ENCODE measurements at places on chromosomes 4 and X. TPM values are rescaled to one million over a fixed set of nuclear protein-coding genes. Genes with fewer than 3 reads are reported as not detected.

- no peak for DNase-seq
These were observed 2412.8 kb downstream of the ARAP2 start for GRCh38 chr4:33831442-33832066.

The JCHAIN gene
- not detected for total RNA-seq

DNA sequence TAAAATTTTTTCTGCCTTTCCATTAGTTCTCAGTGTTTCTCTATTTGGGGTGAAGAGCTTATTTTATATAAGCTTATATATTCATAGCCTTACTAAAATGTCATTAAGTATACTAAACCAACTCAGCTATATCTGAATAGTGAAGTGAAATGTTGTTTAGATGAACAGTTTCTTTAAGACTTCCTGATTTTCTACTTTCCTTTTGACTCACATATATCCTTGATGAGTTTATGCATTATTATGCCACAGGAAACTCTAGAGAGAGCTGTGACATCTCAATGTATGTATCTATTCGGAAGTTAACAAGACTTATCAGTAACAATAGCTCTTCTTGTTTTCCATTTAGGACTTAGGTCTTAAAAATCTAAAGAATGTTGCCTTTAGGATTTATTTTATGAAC is 1491.8 kb upstream of the IGFBP7 start:
- no peak for DNase-seq

The NPY2R gene
- total RNA-seq, result not detected

GRCh38 chrX:65576160-65576559 is 41.6 kb upstream of the LAS1L start:
- DNase-seq, result no peak

- DNase-seq, result no peak
These were observed 136.2 kb downstream of the SHROOM3 start for GRCh38 chr4:76571274-76571673.

DNA sequence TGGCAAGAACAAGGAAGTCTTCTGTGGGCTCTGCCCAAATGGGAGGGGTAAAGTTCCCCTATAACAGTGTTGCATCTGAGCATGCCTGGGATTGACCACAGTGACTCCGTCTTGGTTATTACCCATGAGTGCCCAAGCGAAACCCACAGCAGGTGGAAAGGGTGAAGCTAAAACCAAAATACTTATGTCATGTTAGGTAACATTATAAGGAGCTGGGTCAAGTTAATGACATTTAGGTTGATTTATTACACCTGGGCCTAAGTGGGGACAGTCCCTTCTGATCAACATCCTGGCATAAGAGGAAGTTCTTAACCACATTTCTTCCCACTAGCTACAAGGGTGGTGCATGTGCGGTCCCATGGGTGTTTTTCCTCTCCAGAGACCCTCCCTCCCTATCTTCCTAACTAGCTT is 1.3 kb upstream of the ZNF732 start:
- DNase-seq, result no peak

GRCh38 chr4:18734405-18734804 is 712.9 kb upstream of the LCORL start:
- no peak for DNase-seq

DNA sequence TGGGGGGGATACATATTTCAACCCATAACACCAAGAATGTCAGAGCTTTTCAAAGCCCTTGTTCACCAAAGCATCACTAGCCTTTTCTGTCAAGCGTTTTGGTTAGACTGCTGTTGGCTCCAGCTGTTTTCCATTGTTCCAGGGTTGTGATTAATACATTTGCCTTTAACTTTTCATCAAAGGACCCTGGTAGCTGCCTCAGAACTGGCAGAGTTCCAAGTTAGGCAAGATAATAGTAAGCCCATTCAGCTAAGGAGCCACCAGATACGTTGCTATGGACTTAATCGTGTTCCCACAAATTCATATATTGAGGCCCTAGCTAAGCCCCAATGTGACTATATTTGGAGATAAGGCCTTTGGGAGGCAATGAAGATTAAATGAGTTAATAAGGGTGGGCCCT is 37.1 kb downstream of the ENOPH1 start:
- no peak for DNase-seq

GRCh38 chr4:128355305-128355704 is 67.7 kb upstream of the PGRMC2 start:
- DNase-seq, result no peak

The MEPE gene
- total RNA-seq, result not detected

DNA sequence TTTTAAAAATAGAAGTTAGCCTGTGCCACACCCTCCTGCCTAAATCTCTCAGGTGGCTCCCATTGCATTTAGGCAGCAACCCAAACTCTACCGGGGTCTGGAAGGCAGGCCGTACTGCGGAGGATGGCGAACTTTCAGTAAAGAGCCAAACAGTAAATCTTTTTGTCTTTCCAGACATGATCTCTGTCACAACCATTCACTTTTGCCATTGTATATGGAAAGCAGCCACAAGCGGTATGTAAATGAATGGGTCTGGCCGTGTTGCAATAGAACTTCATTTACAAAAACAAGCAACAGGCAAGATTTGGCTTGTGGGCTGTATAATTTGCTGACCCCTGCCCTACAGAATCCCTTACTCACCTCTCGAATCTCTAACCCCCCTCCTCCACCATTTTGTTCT is 3.3 kb downstream of the RADX start:
- DNase-seq, result no peak

DNA sequence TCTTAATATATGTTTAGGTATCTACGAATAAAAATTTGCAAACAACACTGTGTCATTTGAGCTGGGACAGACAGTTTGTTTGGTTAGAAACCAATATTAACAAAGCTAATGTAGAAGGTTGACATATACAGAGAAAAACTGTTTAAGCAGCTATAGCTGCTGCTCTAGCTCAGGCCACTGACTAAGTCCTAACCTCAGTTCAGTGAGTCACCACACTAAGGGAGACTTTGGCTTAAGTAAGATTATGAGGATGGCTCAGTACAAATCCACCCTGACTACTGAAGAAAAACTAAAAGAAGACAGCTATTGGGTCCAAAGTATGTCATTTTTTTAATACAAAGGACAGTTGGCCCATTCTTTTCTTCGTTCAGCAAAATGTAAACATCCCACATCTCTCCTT is 717.3 kb upstream of the ACTRT1 start:
- no peak for DNase-seq

DNA sequence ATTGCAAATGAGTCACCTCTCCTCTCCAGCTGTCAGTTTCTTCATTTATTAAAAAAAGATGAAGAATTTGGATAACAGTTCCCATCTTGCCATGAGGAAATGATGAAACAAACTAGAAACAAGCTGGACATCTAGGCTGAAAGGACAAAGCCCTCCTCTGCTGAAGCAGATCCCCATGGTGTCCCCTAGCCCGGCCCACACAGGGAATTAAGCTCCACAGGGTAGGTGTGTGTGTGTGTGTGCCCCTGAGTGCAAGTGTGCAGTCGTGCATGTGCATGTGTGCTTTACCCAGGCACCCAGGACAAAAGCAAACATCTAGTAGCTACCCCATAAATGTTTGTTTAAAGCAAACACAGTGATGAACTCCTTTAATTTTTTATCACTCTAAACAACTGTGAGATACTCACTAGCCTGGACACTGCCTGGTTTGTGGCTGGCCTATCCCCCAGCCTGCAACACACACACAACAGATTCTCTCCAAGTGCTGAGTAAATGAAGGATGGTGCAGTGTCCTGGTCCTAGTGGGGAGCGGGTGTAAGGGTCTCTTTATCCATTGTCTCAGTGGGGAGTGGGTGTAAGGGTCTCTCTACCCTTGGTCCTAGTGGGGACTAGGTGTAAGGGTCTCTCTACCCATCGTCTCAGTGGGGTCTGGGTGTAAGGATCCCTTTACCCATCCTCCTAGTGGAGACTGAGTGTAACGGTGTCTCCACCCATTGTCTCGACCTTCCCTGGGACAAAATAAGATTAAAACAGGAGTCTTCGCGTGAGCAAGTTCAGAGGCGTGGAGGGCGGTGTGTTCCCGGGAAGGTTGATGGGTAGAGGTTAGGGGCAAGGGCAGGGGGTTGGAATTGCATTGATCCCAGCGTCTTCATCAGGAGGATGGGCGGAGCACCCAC is 688 bp upstream of the EVC start:
- DNase-seq, result peak; percentile 42

DNA sequence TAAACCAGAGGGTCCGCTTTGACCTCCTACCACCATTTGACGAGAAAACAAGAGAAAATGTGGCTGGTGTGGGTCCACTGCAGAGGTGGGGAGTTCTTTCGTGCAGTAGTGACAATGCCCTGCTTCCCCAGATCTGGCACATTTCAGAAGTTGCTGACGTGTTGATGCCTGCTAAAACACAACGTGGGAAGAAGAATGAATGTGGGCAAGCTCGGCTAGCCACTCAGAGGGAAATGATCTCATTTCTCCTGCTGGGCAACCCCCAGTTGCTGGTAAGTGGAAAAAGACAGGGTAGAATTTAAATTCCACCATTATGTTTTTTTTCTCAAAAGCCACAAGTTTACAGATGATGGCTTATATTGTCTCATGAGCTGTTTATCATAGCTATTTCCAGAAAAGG is 77.9 kb downstream of the LUZP4 start:
- peak; percentile 83 for DNase-seq

The VEGFD gene
- 0.26 TPM for total RNA-seq

The SMAD1 gene
- 16.6 TPM for total RNA-seq

DNA sequence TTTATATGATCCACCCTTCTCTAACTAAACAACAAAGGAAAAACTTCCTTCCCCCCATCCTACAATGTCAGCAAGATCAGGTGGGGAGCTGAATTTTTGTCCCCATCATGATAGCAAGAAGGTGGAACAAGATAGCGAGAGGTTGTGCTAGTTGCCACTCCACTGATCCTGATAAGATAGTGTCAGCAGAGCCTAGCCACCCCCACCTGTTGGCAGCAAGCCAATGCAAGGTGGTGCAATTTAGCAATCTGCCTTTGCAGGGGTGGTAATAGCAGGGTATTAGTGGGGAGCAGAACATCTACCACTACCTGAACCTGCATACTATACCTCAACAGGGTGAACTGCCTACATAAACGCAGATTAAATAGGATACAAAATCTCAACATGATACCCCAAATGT is 80.2 kb upstream of the MAMLD1 start:
- DNase-seq, result no peak

The NWD2 gene
- total RNA-seq, result 0.26 TPM

DNA sequence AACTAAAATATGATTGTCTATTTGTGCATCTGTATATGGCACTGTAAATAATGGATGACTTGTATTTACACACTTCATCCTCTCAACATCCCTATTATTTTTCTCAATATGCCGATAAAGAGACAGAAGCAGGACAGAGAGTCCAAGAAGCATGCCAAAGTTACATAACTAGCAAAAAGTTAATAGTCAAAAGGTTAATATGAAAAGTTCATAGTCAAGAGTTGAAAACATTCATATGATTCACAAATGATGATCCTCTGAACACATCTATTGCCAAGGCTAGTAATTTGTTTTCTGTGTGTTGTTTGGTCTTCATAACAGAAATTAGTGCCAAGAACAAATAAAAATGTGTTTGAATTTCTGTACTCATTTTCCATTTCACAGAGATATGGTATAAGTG is 231.0 kb downstream of the ADAMTS3 start:
- DNase-seq, result no peak

DNA sequence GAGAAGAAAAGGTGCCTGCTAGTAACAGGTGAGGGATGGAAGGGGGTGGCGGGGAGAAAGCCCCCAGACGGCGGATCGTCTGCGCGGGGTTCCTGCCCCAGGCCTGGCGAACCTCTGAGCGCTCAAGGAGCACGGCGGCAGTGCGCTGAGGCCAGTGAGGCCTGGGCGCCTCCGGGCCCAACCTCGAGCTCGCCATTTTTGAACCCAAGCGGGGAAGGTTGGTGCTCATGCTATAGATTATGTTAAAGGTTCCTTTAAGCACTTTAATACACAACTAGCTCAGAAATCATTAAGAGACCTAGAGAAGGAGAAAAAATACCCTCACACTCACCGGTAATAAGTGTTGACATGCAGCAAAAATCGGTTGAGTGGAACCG is 7.9 kb downstream of the PITX2 start:
- no peak for DNase-seq

The MYOZ2 gene
- not detected for total RNA-seq

DNA sequence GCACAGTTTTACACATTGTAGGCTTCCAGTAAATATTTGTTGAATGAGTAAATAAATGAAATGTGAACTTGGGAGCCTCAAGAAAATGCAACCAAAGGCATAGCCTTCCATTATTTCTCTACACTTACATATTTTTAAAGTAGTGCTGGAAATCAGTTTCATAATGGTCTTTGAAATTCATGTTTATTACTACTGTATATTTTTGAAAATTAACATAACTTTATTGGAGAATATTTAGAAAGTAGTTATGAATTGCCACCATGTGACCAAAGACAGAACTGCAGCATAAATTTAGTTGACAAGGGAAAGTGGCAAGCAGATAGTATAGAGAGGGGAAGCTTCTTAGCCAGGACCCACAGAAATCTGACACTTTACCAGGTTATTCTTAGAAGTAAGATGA is 6.4 kb downstream of the TCEAL8 start:
- peak; percentile 35 for DNase-seq

- no peak for DNase-seq
These were observed 834.2 kb upstream of the GALNTL6 start for GRCh38 chr4:170978990-170979389.

The INTS12 gene
- 30.0 TPM for total RNA-seq

DNA sequence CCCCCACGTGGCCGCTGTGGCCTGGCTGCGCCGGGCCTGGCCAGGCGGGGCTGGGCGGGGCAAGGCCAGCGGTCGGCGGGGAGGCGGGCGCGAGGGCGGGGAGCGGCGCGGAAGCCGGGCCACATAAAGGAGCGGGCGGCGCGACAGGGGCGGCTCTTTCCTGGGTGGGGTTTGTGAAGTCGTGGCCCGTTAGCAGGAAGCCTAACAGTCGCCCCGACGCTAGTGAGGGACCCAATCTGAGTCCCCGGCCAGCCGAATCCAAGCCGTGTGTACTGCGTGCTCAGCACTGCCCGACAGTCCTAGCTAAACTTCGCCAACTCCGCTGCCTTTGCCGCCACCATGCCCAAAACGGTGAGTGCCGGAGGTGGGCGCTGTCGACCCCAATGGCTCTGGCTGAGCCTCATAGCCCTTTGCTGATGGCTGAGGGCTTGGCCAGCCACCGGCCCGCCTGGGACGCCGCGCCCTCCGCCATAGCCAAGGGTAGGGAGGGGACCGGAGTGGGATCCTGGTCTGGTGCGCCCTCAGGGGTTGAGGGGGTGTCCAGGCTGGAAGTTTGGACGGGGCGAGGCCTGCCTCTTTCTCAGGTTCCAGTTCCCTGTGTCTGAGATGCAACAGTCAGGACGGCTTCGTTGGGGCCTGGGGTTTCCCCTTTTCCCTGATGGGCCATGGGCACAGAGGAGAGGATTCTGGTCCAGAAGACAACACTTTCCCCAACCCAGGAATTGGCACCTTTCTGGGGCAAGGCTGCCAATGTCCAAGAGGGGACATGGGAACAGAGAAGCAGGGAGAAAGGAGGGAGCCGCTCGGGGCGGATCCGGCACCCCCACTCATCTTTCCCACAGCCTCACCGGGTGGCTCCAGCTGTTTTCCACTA is at the start of gene MSN:
Gene MSN (plus strand): TSS at position 152 of the 874 bp plus-strand sequence. CDS start 188 bp downstream, at position 340.
- DNase-seq, result no peak
